ENCODE measurements at places on chromosomes 5 and 9.

DNA sequence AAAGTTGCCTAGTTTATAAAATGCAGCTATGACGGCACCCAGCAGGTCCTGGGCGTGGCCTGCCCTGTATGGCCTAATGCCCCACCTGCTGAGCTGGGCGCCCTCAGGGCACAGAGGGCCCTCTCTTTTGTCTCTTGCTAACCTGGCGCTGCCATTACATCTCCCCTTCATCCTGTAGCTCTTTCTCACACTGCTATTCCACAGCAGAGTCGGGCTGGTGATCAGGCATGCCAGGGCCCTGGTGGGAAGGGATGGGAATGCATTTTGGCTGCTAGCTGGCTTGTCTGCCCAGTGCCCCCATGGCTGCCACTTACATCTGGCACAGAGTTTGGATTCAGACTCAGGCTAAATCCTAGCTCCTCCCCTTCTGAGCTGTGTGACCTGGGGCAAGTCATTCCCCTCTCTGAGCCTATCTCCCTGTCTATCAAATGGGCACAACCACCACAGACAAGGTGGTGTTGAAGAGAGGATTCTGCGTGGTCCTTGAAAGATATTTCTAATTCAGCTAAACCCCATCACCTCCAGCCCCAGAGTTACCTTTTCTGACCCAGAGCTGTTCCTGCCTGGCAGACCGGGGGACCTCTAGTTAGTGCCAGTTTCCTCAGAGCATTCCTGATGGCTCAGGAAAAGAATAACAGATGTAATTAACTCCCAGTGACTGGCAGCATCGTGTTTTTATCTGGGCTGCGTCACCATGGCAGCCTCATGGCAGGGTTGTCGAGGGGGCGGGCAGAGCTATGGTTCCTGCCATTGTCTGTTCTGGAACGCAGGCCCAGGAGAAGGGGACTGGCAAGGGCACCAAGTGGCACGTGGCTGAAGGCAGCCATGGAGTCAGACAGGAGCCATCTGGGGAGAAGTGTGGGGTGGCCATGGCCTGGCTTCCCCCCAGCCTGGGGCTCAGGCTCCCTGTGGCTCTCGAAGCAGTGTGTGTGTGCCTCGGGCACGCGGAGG is 6.3 kb downstream of the PRR7 start:
- no peak for DNase-seq

- DNase-seq, result peak; percentile 49
Measured at GRCh38 chr5:72692231-72692637, 124.2 kb upstream of the TNPO1 start.

GRCh38 chr5:132283423-132284043 is 10.7 kb upstream of the SLC22A4 start:
- DNase-seq, result no peak

DNA sequence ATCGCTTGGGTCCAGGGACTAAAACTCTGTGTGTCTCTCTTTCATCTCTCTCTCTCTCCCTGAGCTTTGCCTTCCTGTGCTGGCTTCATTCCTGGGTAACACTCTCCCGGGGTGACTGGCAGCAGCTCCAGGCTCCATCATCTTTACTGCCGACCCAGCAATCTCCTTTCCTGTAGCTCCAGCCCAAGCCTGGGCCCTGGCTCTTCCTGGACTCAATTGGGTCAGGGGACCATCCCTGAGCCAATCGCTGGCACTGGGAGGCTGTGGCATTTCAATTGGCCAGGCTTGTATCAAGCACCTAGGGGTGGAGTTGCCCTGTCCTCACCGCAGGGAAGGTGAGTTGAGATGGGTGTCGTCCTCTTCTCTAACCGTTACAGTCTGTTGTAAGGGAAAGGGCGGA is 31.9 kb downstream of the FAM240B start:
- no peak for DNase-seq

- no peak for DNase-seq
Measured at GRCh38 chr5:113652161-113652560, 138.7 kb downstream of the YTHDC2 start.

- DNase-seq, result no peak
Measured at GRCh38 chr5:127409246-127409917, 108.1 kb upstream of the PRRC1 start.

DNA sequence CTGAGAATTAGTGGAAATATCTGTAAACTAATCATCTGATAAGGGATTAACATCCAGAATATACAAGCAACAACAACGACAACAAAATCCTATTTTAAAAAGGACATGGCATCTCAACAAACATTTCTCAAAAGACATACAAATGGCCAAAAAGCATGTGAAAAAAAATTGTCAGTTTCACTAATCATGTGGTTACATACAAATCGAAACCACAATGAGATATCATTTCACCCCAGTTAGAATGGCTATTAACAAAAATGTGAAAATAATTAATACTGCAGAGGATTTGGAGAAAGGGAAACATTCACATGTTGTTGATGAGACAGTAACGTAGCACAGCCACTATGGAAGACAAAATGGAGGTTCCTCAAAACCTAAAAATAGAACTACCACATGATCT is 69.5 kb downstream of the ERP44 start:
- DNase-seq, result no peak

DNA sequence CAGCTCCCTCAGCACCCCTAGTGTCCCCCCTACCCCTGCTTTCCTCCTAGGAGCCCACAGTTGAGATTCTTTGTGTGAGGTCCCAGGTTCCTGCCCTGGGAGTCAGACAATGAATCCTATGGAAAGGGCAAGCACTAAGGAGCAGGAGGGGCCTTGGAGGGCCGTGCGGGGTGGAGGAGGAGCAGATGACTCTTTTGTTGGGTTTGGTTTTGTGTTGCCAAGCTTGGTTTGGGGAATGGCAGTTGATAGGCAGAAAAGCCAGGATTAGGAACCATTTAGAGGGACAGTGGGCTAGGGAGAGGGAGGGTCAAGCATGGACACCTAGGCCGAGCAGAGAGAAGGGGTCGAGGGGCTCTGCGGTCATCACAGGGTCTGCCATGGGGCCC is 61.6 kb upstream of the SPTLC1 start:
- no peak for DNase-seq

DNA sequence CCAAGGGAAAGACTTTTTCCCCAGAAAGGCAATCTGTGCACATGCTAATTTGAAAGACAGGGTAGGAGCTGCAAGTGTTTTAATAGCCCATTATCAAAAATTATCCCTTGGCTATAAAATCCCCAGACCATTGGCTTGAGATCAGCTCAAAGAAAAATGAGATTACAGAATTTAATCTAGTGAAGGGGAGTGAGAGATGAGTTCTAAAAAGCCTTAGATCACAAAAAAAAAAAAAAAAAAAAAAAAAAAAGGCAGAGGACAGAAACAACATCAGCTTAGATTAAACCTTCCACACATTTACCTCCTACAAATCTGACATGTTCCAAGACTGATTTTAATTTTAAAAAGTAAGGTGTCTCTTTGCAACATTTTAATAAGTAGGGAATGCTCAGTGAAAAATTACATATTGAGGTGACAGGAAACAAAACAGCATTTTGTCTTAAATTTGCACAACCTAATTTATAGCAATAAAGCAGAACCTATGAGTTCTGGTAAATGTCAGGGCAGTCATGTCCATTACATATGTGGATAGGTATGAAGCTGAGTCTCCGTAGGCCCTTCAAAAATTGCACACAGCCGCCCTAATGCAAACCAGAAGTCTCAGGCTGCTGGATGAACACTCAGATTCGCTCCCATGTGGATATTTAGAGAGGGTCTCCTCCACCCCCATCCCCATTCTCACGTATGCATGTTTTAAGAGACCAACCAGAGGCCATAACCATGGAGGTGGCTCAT is 43.4 kb downstream of the NFIB start:
- peak; percentile 86 for DNase-seq

DNA sequence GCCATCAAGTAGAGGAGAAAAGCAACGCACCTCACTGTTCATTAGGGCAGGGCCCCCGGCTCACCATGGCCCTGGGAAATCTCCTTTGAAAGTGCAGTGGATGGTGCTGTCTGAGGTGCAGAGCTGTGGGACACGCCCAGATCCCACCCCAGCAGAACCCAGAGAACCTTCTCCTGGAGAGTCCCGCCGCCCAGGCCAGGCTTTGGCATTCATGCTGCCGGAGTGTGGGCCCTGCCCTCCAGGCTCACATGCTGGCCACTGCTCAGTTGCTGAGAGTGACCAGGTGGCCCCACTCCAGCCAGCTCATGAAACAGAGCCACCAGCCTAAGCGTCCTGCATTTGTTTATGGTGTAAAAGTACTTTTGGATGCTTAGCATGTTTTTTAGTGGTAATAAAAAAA is 23.8 kb upstream of the LRRC14B start:
- no peak for DNase-seq

GRCh38 chr9:8020186-8020585 is 220.6 kb upstream of the DMAC1 start:
- DNase-seq, result no peak

DNA sequence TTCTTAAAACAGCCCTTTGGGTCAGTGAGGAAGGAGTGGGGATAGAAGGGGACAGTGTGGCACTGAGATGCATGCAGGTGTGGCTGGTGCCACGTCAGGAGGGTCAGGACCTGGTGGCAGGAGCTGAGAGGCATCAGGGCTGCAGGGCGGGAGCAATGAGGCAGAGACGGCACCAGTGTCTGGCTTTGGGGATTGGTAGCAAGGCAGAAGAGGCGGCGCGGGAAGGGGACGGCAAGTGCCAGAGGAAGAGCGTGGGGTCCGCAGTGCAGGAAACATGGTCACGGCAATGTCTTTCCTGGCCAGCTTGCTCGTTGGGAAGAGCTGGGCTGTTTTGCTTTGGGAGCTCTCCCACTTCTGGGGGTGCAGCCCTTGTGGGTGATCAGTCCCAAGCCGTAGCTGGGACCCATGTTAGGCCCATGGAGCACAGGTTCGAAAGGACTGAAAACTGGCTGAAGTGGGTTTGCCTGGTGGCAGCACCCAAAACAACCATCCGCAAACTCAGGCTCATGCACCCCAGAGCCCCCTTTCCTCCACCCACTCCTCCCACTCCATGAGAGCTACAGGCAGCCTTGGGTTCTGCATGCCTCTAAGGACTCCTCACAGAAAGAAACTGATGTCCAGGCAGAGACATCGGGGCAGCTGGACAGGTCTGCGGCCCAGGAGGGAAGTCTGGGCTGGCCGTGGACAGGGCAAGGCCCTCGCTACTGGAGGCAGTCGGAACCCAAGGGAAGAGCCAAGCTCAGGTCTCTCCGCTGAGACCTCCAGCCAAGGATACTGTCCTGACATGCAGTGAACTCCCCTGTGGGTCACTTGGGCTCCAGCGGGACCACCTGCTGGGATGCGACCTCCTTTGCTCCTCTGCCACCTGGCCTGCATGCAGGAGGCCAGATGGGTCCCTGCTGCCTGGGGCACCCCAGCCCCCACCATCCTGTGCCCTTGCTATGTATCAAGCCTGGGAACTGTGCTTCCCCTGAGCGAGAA is 104.4 kb downstream of the ZNF354C start:
- no peak for DNase-seq

DNA sequence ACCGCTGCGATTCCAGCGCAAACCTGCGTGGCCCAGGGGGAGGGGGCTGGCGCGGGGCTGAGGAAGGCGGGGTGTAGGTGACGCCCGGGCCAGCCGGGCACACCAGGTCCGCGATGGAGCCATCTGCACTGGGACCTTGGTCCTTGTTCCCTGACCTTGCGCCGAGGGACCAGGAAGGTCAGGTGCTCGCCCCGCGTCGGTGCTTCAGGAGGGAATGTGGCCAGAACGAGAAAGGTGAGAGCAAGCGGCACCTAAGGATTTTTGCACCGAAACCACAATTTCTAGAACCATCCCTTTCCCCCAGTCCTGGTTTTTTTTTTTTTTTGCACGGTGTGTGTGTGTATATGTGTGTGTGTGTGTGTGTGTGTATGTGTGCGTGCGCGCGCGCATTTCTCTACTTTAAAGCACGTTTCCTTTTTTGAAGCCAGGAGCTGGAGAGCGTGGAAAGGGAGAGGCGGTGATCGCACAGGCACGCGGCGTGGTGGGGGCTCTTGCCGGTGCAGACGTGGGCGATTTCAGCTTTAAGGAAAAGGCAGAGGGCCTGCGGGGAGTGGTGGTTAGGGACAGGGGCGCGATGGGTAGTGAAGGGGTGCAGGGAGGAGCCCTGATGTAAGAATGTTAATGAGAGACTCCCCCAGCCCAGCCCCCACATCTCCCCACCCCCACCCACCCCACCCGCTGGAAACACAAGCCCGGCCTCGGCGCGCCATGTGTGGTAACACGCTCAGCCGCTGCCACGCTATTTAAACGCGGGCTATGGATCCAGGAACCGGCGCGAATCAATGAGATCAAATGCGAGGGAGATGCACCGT is at the start of gene NPR3:
Gene NPR3, plus strand, starts transcription at position 772 of the 812 bp plus-strand sequence. CDS start 456 bp downstream, outside the sequence.
- peak; percentile 54 for DNase-seq

GRCh38 chr5:80507663-80508062 is 19.8 kb downstream of the FAM151B start:
- no peak for DNase-seq

- no peak for DNase-seq
Measured at GRCh38 chr9:127569886-127570401, 42.1 kb upstream of the STXBP1 start.

DNA sequence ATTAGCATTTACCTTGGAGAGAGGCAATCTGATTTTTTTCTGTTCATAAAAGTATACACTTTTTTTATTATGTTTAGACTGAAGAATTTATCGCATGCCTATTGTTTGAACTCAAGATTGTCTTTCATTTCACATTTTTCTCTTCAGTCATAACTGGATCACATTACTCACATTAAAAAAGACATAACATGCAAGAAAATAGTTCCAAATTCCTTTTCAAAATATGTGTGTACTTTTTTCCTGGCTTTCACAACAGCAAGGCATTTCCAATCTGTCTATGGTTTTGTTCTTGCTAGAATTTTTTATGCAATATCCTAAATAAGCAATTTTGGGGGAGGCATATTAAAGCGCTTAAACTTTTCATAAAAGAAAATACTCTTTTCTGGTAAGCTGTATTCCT is 21.2 kb downstream of the FTMT start:
- no peak for DNase-seq

Measured in foreskin fibroblast (primary cell).